Stimulated activated CD4-positive, alpha-beta T cell treated with anti-CD3 and anti-CD28 coated beads, Interleukin-15, amount 100 ng/mL, for 48 hours (primary cell): ENCODE measurements at places on chromosomes 3 and 15.

DNA sequence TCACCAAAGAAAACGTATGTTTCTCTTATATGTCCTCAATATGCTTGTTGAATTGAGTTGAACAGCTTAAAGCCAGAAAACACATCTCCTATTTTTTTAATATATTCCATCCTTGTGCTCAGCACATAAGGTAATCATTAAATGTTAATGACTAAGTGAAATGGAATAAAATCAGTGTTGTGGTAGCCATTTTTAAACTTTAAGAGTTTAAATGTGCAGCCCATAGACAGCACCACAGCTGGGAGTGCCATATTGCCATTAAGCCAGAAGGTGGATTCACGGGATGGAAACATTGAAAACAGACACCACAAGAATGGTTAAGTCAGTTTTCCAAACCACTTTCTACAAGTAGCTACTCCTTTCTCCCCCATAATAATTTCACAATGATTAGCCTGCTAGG lies 76.8 kb upstream of the C15orf61 start:
- DNase-seq: no peak

- no peak for DNase-seq
Measured at GRCh38 chr3:115072265-115073021, 74.6 kb downstream of the ZBTB20 start.

DNA sequence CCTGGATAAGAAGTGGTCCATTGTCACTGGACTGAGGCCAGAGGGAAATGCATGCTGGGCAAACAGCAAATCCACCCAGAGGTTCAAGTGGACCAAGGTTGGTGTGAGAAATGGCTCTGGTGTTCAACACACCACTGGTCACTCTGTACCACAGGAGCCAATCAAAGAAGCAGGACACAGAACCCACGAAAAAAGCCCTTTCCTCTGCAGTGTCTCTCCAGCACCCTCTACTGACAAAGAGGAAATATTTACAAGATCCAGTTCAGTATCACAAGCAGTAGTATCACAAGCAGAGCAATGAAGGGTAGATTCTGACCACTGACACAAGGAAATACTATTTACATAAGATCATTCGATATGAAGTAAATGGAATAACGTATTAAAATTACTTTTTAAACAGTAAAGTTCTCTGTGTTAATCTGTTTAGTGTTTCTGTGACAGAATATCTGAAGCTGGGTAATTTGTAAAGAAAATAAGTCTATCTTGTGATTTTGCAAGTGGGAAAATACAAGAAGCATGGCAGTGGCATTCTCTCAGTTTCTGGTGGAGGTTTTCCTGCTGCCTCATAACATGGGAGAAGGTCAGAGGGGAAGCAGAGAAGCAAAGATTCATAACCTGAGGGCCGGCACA lies 390.7 kb downstream of the EFHB start:
- DNase-seq: no peak

- DNase-seq: no peak
Measured at GRCh38 chr3:15399970-15400369, 27.4 kb downstream of the METTL6 start.

- DNase-seq: no peak
Measured at GRCh38 chr3:127712881-127713771, 40.4 kb downstream of the ABTB1 start.

- no peak for DNase-seq
Measured at GRCh38 chr3:178880274-178880673, 191.3 kb downstream of the ZMAT3 start.

DNA sequence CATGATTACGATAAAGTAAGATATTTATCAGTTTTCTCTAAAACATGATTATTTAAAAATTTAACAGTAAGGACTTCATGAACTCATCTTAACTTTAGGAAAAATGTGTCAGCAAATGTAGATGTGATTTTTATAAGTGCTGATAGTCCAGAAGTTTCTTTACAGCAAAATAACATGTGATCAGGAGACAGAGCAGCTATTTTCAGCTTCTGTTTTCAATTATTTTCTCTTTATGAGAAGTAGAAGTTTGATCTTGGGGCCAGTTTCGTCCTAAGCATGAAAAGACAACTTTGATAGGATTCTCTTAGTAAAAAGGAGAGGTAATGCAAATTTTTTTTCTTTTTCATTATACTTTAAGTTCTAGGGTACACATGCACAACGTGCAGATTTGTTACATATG lies 96.5 kb upstream of the TSPAN3 start:
- DNase-seq: no peak

DNA sequence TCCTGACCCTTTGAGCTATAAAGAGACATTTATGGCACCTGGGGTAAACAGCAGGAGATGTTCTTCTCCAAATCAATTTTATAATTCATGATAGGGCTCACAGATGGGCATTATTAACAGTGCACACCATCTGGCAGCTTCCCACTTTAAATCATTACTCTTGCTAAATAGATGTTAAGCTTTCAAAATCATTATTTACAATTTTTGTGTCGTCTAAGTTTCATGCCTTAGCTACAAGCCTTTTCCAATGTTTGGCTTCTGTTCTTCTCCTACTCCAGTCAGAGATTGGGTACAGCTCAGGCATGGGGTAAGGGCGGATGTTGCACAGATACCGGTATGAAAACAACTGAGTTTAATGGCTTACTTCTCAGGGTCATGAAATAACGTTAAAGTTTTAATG lies 120.9 kb upstream of the PFN2 start:
- DNase-seq: no peak

GRCh38 chr15:74982183-74982582 lies 13.2 kb upstream of the SCAMP5 start:
- DNase-seq: no peak

DNA sequence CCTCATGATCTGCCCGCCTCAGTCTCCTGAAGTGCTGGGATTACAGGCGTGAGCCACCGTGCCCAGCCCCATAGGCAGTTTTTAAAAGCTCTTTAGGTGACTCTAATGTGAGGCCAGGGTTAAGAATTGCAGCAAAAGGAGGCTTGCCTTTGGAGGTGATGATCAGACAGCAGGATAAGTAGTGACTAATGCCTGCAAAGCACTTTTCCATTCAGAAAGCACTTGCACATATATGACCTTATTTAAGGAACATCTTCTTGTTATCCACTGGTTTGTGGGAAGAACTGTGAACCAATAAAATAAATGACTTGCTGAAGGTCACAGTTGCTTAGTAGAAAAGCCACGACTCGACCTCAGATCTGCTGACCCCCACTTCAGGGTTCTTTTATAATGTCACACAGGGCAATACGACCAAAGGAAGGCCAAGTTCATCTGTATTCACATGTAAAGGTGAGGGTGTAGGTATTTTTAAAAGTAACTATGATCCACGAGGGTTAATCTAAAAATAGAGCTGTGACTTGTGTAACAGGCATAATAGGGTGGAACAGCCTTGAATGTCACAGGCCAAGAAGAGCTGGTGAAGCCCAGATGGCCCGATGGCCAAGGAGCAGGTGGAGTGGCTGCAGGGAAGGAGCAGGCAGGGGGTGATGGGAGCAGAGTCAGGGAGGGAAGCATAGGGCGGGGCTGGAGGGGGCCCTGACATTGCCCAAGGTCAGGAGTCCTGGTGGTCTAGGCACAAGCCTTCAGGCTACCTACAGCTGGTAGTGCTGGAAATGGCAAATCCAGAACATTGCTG lies 24.4 kb downstream of the LARP6 start:
- no peak for DNase-seq

- no peak for DNase-seq
Measured at GRCh38 chr3:175267121-175267531, 408.0 kb downstream of the NAALADL2 start.

DNA sequence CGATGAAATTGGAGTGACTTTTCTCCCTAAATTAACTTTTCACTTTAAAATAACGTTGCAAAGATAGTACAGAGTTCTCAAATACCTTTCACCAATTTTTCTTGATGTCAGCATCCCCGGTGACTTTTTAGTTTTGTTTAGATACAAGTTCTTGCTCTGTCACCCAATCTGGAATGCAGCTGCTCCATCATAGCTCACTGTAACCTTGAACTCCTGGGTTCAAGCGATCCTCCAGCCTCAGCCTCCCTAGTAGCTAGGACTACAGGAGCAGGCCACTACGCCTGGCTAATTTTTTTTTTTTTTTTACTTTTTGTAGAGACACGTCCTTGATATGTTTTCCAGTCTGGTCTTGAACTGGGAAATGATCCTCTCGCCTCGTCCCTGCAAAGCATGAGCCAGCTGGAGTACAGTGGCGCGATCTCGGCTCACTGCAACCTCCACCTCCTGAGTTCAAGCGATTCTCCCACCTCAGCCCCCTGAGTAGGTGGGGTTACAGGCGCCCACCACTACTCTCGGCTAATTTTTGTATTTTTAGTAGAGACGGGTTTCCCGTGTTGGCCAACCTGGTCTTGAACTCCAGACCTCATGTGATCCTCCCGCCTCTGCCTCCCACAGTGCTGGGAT lies 747 bp downstream of the NSUN3 start:
- no peak for DNase-seq

GRCh38 chr3:63937661-63938651 lies 25.8 kb upstream of the SCAANT1 start:
- no peak for DNase-seq

GRCh38 chr3:125126323-125126722 lies 70.5 kb upstream of the HEG1 start:
- no peak for DNase-seq

GRCh38 chr3:177589041-177589650 lies 391.9 kb upstream of the TBL1XR1 start:
- no peak for DNase-seq

- no peak for DNase-seq
Measured at GRCh38 chr15:83356501-83357399, 72.3 kb upstream of the BNC1 start.

- DNase-seq: no peak
Measured at GRCh38 chr15:101122806-101123205, 129.0 kb downstream of the CHSY1 start.
